Uterus (tissue), 4 donors: ENCODE measurements at places on chromosomes 4 and X. TPM values are rescaled to one million over a fixed set of nuclear protein-coding genes. Genes with fewer than 3 reads are reported as not detected.

- no peak for DNase-seq
Measured at GRCh38 chr4:153205757-153206156, 1.5 kb downstream of the TRIM2 start.

DNA sequence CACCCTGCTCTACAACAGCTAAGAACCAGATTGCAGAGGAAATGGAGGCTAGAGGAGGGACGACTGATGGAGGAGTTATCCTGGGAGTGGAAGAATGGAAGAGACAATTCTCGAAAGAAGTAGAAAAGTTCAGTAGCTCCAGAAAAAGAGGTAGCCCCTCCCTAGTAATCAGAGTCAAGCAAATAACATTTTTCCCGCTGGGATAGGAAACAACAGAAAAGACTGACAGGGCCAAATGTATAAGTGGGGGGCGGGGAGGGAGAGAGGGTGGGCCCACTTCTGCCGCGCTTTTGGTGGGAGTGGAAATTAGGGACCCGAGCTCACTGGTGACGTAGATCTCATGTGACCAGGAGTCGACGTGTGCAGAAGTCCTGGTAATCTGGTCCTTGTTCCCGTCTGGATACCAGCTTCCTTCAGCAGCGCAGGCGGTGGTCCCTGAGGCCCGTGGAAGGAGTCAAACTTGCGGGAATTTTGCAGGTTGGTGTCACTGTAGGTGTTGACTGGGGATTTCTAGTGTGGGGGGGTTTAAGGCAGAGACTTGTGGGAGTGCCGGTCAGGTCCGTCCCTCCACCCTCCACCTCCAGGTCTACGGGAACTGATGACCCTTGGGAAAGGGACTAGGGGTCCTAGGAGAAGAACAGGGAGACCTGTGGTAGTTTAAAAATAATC lies at the start of gene TCEAL9:
Gene TCEAL9, plus strand, starts transcription at position 377 of the 669 bp plus-strand sequence. CDS start 1,179 bp downstream, outside the sequence.
- DNase-seq, result peak; percentile 67

- DNase-seq, result no peak
Measured at GRCh38 chr4:138341739-138342415, 99.7 kb upstream of the SLC7A11 start.

- DNase-seq, result no peak
Measured at GRCh38 chr4:126396703-126397102, 1081.9 kb downstream of the FAT4 start.

DNA sequence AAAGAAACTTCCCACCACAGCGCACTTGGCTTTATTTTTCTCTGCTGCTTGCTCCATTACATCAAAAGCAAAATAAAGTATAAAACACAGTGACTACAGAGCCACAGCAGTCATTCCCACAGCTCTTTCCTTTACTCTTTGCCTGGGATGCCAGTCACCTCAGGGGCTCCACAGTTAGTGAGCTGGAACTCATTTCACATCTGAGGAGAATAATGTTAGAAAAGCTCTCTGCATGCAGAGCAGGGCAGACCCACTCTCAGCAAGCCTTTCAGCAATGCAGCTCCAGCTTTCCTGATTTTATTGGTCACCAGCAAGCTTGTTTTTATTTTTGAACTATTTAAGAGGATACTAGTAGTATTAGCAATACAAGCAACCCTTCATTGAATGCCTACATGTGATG lies 13.8 kb downstream of the GRXCR1 start:
- DNase-seq, result no peak

DNA sequence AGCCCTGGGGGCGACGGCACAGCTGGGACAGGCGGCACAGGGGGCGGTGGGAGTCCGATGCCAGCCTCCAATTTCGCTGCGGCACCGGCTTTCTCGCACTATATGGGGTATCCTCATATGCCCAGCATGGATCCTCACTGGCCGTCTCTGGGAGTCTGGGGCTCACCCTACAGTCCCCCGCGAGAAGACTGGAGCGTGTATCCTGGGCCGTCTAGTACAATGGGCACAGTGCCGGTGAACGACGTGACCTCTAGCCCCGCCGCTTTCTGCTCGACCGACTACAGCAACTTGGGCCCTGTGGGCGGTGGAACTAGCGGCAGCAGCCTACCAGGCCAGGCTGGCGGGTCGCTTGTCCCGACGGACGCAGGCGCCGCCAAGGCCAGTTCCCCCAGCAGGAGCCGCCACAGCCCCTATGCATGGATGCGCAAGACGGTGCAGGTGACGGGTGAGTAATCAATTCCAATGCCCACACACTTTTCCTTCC lies 500 bp downstream of the CDX4 start:
- no peak for DNase-seq

DNA sequence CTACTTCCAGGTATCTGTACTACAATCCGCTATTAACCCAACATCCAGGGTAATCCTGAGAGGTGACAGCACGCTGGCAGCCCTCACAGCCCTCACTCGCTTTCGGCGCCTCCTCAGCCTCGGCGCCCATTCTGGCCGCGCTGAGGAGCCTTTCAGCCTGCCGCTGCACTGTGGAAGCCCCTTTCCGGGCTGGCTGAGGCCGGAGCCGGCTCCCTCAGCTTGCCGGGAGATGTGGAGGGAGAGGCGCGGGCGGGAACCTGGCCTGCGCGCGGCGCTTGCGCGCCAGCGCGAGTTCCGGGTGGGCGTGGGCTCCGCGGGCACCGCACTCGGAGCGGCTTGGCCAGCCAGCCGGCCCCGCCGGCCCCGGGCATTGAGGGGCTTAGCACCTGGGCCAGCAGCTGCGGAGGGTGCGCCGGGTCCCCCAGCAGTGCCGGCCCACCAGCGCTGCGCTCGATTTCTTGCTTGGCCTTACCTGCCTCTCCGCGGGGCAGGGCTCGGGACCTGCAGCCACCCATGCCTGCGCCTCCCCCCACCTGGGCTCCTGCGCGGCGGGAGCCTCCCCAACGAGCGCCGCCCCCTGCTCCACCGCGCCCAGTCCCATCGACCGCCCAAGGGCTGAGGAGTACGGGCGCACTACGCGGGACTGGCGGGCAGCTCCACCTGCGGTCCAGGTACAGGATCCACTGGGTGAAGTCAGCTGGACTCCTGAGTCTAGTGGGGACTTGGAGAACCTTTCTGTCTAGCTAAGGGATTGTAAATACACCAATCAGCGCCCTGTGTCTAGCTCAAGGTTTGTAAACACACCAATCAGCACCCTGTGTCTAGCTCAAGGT lies 87.3 kb downstream of the PRSS12 start:
- DNase-seq, result no peak

GRCh38 chrX:43882294-43882681 lies at the start of gene MAOB:
Gene MAOB (minus strand): TSS chrX:43882450. CDS start chrX:43882299, 151 bp downstream.
- DNase-seq, result peak; percentile 43

DNA sequence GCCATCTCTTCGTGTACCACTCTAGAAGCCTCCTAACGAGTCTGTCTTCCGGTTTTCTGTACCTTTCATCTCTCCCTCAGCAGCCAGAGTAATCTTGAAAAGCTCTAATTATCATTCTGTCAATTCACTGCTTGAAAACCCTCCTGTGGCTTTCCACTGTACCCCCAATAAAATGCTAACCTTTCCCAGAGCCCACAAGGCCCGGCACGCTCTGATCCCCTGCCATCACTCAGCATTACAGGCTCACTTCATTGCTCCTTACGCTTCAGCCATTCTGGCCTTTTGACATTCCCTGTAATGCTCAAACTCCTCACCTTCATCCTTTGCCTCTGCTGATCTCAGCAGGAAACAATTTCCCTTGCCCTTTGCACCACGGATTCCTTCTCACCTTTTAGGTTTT lies 112.9 kb downstream of the ARHGAP10 start:
- DNase-seq, result no peak

DNA sequence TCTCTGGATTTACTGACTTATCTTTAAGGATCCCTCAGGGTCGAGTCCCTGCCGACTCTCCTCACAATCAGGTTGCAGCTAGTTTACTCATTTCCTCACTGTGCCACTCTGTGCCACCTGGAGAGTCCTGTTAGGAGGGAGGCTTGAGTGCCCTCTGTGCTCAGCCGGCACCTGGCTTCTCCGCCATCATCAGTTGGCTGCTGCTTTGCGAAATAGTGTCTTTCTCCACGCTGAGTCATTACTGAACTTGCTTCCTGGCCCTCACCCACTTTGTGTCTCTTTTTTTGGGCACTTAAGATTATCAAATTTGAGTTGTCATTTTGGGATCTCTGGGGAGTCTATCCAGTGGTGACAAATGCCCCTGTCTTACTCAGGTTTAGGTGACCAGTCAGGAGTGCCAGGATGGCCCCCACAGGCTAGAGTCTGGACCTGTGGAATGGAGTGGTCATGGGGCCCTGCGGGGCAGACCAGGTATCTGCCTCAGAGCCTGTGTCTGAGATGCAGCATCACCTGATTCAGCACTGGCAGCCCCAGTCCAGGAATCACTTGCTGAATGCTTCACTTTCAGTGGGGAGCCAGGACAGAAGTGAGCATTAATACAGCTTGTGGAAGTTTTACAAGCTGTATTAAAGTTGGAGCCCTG lies 37.7 kb downstream of the JADE1 start:
- no peak for DNase-seq

GRCh38 chrX:107288676-107289075 lies 82.3 kb downstream of the DNAAF6 start:
- DNase-seq, result no peak

- DNase-seq, result no peak
Measured at GRCh38 chrX:1094566-1095333, 117.7 kb downstream of the CRLF2 start.

GRCh38 chr4:122766950-122767349 lies 34.4 kb downstream of the BBS12 start:
- no peak for DNase-seq

DNA sequence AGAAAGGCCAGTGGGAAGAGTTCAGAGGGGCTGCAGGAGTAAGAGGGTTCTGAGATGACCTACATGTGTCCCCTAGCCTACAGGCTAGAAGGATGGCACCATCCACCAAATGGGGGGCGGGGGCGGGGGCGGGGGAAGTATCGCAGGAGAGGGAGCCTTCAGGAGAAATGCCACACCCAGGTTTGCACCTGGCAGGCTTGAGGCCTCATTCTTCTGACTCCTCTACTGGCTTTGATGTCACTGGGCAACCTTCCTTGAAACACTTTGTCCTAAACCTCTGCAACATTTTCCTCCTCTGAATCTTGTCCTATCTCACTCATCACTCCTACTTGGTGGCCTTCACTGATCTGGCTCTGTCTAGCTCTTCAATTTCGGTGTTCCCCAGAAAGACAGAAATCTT lies 24.0 kb downstream of the CD99L2 start:
- no peak for DNase-seq

- no peak for DNase-seq
Measured at GRCh38 chr4:176774852-176775251, 17.9 kb downstream of the VEGFC start.

DNA sequence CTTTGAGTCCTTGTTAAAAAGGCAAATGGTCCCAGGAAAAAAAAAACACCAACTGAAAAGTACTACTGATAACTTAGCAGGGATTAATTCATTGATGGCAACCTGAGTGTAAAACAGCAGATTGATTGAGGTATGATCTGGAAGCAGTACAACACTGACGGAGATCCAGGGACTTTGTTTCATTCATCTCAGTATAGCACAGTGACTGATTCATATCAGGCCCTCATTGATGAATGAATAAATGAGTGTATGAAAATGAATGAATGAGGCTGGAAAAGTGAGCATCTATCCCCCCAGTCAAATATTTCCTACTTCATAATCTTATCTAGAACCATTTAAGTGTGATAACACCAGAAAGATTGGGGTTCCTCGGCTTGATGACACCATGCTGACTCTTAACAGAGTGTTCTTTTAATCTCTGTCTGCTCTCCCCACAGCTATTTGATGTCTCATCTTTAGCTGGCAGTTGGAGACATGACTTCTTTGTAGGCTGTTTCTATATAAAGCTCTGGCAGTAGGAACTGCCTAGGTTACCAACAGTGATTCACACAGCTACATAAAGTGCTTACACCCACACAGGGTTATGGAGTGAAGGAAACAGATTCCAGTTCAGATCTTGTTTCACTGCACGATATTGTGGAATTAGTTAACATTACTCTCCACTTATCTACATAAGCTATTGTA lies 18.6 kb upstream of the RNF128 start:
- DNase-seq, result no peak

DNA sequence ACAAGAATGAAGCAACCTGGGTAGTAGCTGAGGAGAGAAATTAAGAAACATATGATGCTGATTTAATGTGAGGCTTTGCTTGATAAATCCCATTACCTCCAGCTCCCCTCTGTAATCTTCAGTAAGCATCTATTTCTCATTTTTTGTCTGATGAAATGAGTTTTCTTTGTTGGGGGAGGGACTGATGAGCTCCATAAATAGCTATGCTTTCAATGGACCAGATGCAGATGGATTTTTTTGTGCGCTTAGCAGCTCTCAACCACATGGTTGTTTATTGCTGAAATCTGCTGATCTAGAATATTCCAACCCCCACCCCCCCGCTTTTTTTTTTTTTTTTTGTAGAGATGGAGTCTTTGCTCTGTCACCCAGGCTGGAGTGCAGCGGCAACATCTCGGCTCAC lies 1082.0 kb downstream of the RAPGEF2 start:
- DNase-seq, result no peak

The SH3RF1 gene
- 14.6 TPM for total RNA-seq

The PRDX4 gene
- 151 TPM for total RNA-seq

The BEX3 gene
- 205 TPM for total RNA-seq

The TMPRSS11A gene
- not detected for total RNA-seq

The FREM3 gene
- not detected for total RNA-seq

The ACSL4 gene
- total RNA-seq, result 36.5 TPM

The STK26 gene
- total RNA-seq, result 90.1 TPM

The AVPR2 gene
- total RNA-seq, result not detected

The AMER1 gene
- 4.6 TPM for total RNA-seq

The CXCL9 gene
- not detected for total RNA-seq
